Stimulated activated CD4-positive, alpha-beta T cell treated with anti-CD3 and anti-CD28 coated beads, Interleukin-4, amount 100 ng/mL, for 24 hours (primary cell): ENCODE measurements at places on chromosomes 11 and 22.

- no peak for DNase-seq
Measured at GRCh38 chr11:19880088-19880345, 167.4 kb downstream of the NAV2 start.

GRCh38 chr11:113472471-113472870 is 2.7 kb downstream of the DRD2 start:
- DNase-seq, result no peak

DNA sequence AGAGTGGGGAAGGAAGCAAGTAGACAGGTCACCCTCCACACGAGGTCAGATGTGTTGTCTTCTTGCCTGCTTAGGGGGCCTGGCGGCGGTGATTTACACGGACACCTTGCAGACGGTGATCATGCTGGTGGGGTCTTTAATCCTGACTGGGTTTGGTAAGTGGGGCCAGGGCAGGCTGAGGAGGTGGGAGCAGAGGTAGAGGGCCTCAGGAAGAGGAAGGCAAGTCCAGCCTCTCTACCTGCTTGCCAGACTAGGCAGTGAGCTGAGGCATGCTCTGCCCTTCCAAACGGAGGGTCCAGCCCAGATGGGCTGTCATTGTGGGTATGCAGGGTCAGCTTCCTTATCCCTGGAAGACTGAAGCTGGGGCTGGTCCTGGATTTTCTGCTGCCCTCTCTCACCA is 39.9 kb downstream of the SLC5A1 start:
- DNase-seq, result no peak

DNA sequence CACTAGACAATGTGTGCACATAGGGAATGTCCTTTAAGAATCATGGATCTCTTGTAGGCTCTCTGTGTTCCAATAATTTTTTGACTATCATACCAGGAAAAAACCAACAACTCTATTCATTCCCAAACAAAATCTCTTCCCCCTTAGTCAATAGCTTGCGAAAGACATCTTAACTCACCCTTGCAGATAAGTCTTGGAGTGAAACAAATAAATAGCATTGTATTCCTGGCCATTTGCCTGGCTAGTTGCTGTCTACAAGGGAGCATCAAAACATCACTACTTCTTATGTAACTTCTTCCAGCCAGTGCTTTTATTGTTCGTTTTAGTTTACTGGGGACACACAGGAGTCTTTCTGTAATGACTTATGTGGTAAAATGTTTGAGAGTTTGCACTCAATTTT is 29.4 kb downstream of the SCN3B start:
- DNase-seq, result no peak

DNA sequence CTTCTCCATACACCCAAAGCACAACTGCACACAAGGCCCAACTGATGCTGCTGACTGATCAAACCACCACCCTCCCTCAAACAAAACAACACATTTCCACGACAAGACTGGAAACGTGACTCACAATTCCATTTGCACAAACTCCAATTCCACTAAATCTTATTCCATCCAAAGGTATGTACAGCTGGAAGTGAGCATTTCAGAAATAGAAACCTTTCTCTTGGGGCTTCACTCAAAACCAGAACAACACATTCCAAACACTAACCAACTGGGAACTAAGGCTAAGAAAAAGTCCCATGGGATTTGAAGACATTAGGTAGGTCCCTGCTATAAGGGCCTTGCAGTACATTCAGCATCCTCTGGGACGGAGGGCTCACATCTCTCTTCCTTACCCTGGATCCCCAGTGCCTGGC is 19.6 kb downstream of the MORC2 start:
- DNase-seq, result no peak

DNA sequence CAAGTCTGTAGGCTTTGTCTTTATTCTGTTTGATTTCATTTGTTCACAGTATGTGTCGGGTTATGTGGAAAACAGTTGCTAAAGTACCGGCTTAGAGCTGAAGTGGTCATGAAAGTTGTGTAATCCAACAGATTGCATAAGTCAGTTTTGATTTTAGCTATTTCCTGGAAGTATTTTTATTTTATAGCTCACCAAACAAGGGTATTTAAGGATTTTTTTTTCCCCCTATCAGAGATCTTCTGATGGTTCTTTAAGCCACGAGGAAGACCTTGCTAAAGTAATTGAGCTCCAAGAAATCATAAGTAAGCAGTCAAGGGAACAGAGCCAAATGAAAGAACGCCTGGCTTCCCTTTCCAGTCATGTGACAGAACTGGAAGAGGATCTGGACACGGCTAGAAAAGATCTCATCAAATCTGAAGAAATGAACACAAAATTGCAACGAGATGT is 55.9 kb downstream of the PPFIA1 start:
- no peak for DNase-seq

GRCh38 chr11:30002157-30002785 is 14.6 kb downstream of the KCNA4 start:
- no peak for DNase-seq

- no peak for DNase-seq
Measured at GRCh38 chr11:126181939-126182730, 29.3 kb downstream of the RPUSD4 start.

- no peak for DNase-seq
Measured at GRCh38 chr11:112637876-112638275, 323.3 kb upstream of the NCAM1 start.

DNA sequence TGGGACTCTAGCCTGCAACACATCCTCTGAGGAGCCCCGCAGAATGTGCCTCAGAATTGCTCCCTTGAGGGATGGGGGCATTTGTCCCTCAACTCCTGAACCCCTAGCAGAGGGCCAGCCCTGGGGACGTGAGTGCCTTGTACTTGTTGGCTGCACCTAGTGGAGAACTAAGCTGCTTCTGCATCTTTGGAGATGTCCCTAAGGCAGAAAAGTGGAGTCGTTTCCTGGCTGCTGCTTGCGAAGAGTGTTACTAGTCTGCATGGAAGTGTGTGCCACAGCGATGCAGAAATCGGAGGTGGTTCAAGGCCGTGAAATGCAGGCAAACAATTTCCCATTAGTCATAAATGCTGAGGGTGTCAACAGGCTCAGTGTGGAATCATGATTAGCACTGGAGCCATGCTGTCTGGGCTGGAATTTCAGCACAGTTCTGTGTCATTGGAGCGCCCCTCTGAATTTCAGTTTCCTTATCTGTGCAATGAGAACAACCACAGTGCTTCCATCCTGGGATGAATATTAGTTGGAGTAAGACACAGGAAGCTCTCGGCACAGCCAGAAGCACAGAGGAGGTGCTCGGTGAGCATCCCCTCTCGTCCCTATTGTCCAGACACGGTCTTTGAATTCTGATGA is 56.5 kb downstream of the MIAT start:
- no peak for DNase-seq

DNA sequence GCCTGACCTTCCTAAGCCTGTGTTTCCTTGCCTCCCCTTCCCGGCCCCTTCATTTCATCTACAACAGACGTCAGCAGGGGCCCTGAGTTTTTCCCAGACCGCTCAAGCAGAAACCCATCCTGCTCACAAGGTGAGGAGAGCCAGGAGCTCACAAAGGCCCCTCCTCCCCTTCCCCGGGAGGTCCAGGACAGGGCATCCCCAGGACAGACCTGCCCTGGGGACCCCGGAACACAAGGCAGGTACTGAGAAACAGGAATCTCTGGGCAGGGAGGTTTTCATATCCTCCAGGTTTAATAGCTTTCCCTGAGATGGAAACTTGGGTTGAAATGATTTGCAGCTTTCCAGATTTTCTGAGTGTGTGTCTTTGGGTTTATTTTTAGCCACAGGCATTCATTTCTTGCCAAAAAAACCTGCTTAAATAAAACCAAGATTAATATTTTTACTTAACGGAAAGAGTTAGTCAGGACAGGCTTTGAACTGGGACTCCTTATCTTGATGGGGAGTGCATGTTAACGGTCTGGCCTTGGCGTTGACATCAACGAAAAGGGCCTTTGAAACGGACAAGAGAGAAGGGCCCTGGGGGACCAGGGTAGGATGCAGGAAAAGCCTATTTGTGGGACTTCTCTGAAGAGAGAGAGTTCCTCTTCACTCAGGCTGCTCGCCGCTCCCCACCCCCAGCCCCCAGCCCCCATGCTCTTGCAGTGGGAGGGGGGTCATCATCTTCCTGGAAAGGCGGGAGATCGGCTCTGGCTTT is 38.5 kb downstream of the TIMP3 start:
- DNase-seq, result no peak

GRCh38 chr11:81829976-81830375 is 903.7 kb downstream of the FAM181B start:
- no peak for DNase-seq

- DNase-seq, result no peak
Measured at GRCh38 chr11:24965748-24966147, 468.9 kb downstream of the LUZP2 start.

GRCh38 chr11:111086058-111086457 is 159.5 kb upstream of the POU2AF2 start:
- no peak for DNase-seq

- DNase-seq, result no peak
Measured at GRCh38 chr11:8342821-8343681, 79.4 kb upstream of the LMO1 start.

GRCh38 chr22:35589071-35589755 is 27.9 kb downstream of the MB start:
- DNase-seq, result no peak

DNA sequence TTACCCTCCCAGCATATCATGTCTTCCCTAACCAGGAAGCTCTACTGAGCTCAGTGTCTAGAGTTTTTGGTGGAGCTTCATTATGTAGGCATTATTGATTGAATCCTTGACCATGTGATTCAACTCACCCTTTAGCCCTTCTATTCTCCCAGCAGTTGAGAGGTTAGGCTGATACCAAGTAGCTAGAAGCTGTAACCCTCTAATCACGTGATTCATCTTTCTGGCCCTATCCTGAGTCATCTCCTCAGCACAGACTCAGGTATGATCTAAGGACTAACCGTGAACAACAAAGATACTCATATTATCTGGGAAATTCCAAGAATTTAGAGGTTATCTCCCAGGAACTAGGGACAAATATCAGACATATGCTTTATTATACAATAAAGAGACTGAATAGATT is 625.5 kb downstream of the JRKL start:
- no peak for DNase-seq

DNA sequence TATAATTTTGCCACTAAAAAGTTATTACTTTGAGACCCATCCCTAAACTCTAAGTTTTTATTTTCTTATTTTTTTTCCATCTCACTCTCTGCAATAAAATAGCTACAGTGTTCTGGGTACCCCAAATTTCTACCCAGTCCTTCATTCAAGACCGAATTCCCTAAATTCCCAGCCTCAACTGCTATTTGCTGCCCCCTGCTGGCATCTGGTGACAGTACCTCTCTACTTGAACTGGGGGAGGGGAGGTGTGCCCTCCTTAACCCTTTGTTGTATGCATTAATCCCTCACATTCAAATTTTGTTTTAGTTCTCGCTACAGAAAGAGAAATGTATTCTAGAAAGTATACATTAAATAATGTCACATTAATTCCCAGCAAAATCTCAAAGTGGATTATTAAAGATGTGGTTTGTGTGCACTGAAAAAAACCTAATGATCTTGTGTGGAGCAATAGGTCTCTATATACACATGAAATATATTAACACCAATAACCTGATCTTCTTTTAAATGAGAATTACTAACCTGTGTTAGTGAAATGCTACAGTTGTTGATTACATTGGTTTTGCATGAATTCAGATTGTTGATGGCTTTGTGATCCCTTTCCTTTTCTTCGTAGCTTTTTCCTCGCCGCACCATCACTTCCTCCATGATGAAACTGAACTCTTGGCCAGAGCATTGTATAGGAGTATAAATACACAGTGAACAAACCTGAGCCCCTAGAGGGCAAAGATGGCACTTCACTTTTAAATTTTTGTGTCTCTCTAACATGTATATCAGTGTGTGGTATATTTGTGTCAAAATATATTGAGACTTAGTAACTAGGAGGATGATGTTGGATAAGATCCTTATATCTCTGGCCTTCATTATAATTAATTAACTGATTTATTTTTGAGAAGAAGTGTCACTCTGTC is 590.0 kb downstream of the METTL15 start:
- no peak for DNase-seq

GRCh38 chr11:4522752-4523151 is 22.2 kb upstream of the OR52M1 start:
- no peak for DNase-seq

DNA sequence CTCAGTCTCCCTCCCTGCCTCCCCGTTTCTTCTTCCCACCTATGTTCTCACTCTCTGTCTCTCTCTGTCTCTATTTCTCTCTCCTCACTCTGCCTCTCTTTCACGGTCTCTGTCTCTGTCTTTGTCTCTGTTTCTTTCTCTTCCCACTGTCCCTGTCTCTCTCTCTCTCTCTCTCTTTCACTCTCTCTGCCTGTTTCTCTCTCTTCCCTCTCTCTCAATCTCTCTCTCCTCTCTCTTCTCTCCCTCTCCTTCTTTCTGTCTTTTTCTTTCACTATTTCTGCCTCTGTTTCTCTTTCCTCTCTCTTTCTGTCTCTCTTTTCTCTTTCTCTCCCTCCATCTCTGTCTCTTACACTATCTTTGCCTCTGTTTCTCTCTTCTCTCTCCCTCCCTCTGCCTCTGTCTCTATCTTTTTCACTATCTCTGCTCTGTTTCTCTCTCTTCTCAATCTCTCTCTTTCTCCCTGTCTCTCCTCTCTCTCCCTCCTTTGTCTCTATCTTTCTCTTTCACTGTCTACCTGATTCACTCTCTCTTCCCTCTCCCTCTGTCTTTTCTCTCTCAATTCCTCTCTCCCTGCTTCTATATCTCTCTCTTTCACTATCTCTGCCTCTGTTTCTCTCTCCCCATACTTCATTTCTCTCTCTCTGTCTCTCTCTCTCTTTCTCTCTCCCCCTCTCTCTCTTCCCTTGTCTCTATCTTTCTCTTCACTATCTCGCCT is 5.4 kb downstream of the APLNR start:
- no peak for DNase-seq

- DNase-seq, result no peak
Measured at GRCh38 chr11:4134806-4135205, 40.2 kb downstream of the RRM1 start.

DNA sequence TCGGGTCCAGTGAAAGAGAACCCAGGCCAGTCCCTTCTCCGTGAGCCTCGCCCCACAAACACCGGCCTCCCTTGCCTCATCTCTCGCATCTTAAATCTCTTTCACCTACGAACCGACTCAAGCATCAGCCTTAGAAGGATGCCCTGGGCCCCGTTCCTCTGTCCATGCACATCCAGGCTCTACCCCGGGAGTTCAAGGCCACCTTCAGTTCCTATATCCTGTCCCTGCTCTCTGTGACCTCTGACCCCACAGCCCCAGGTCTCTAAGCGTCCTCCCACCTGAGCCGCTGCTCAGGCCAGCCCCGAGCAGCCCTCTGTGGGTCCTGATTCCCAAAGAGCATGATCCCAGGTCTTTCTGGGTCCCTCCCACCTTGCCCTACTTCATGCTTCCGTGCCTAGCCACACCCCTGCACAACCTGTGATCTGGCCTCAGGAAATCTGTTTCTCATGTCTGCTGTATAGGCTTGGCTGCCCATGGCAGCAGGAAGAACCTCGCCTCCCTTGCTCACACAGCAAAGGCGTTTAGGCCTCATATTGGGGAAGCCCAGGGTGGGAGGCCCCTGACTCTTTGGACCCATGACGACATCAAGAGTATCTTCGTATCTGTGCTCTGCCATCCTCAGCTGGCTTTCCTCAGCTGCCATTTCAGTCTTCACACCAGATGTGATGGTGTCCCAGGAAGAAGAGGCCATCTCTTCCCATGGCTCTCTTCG is 77.5 kb upstream of the SEPTIN5 start:
- DNase-seq, result no peak
